Activated naive CD4-positive, alpha-beta T cell (primary cell): ENCODE measurements at places on chromosomes 5 and 9.

DNA sequence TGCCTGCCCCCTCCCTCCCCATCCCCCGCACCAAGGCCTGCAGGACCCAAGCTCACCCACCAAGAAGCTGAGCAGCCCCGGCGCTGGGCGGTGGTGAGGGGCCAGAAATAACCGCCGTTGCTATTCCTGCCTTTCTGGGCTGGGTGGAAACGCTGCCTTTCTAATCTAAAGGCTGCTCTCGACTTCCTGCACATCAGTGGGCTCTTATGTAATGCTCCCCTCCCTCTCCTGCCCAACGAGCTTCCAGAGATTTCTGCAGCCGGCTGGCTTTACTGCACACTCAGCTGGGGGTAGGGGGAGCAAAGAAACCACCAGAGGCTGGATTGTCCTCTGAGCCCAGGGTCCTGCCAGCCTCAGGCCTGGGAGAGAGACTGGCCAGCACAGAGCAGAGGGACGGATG lies 6.9 kb upstream of the EGR1 start:
- DNase-seq: no peak

- no peak for DNase-seq
These were observed 34.3 kb downstream of the MTMR12 start for GRCh38 chr5:32278406-32278805.

- no peak for DNase-seq
These were observed 10.8 kb downstream of the SARDH start for GRCh38 chr9:133727277-133727875.

DNA sequence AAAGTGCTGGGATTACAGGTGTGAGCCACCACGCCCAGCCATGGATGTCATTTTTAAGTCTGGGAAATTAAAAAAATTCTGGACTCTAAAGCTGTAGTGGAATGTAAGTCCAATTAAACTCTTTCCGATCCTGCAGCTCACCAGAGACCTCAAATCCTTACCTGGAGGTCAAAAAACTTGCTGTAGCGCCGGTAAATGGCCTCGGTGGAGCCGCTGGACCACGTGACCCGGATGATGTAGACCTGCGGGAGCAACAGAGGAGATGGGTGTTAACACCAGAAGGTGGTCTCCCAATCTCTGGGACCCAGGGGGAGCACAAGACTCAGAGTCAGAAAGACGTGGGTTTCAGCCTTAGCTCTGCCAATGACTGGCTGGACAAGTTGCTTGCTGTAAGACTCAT lies 32.1 kb downstream of the SH3PXD2B start:
- DNase-seq: no peak

- DNase-seq: no peak
These were observed 3.0 kb downstream of the CMYA5 start for GRCh38 chr5:79692596-79692995.

DNA sequence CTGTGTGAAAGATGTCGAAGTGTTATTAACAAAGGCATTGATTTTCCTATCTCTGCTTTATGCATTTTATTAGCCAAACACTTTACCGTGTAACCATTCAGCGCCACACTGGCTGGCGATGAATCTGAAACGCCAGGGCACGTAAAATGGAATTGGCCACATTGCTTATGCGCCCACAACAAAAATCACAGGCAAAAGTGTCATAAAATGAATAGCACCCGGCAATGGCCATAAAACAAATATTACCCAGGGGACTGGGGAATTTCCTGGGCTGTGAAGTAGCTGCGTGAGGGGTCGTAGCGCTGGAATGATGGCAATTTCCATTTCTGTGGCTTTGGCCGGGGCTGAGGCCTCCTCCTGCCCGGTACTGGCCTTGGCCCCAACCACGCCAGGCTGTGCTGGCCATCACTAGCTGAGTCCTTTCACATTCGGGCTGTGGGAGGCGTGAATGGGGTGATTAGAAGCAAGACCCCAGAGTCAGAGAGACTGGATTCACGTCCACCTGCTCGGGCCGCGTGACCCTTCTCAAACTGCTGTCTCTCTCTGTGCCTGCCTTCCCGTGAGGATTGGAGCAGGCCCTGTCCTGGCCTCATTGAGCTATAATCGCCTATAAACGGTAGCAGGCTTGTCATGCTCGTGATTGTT lies 254.5 kb downstream of the PBX3 start:
- DNase-seq: no peak

GRCh38 chr9:14909961-14910805 lies at the start of gene FREM1:
Gene FREM1 (minus strand): TSS chr9:14910428. CDS start chr9:14868977, 41,451 bp downstream.
- no peak for DNase-seq

GRCh38 chr5:172832383-172833315 lies 1.4 kb upstream of the ERGIC1 start:
- DNase-seq: no peak

GRCh38 chr5:82301190-82301589 lies 23.0 kb upstream of the RPS23 start:
- no peak for DNase-seq

GRCh38 chr9:96874947-96875460 lies 20.7 kb upstream of the ZNF782 start:
- DNase-seq: peak; percentile 16

DNA sequence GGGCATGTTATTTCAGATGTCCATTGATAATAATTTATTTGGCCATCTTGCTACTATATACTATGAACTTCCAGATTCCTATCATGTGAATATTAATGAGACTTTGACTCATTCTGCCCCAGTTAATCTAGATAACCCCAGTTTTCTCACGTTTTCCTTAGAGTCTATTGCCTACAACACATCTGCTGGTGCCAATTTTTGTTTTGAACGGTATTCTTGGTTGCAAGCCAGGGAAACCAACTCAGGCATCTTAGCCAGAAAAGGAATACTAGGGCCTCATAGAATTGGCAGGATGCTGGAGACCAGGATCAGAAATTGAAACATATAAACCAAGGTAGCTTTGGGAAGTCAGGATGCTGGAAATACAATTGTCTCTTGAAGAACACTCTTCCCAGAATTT lies 28.0 kb upstream of the NPR3 start:
- DNase-seq: no peak

DNA sequence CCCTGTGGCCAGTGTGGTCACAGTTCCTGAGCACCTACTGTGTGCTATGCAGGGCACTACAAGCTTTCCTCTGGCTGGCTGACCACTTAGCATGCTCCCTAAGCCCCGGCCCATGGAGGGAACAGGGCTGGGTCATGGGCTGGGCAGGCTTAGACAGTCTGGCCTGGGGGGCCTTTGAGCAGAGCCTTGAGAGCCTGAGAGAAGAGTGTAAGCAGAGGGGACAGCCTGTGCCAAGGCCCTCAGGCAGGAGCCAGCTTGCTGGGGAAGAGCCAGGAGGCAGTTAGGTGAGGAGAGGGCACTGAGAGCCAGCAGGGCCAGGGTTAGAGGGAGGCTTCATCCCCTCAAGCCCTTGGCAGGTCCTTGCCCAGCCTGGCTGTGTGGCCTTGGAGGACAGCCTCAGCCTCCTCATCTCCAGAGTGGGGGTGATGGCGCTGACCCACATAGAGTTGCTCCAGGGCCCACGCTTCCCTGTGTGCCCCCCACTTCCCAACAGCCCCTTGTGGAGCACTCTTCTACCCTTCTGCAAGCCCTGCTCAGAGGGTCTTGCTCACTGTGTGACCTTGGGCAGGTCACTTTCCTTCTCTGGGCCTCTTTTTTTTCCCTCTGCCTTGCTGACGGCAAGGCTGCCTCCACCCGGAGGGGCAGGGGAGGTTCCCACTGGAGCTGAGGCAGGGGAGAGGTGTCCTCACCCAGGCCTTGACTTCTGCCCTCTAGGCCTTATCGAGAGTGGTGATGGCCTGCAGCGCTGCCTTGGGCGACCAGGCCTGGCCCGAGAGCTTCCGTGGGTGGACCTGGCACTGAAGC lies 107.1 kb downstream of the PHF2 start:
- DNase-seq: no peak

DNA sequence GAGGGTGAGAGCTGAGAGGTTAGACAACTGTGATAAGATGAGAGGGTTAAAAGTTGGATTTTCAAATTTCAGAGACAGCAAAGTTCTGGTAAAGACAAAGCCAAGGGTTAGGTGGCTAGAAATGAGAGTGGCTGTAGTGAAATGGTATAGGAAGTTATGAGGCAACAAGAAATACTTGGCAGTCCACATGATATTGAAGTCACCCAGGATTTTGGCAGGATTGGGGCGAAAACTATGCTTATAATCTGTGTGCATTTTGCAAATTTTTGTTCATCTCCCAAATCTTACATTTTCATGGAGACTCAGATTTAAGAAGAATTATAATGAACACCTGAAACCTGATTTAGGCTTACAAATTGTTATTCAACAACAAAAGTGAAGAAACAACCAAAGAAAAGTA lies 35.6 kb downstream of the C9 start:
- no peak for DNase-seq

DNA sequence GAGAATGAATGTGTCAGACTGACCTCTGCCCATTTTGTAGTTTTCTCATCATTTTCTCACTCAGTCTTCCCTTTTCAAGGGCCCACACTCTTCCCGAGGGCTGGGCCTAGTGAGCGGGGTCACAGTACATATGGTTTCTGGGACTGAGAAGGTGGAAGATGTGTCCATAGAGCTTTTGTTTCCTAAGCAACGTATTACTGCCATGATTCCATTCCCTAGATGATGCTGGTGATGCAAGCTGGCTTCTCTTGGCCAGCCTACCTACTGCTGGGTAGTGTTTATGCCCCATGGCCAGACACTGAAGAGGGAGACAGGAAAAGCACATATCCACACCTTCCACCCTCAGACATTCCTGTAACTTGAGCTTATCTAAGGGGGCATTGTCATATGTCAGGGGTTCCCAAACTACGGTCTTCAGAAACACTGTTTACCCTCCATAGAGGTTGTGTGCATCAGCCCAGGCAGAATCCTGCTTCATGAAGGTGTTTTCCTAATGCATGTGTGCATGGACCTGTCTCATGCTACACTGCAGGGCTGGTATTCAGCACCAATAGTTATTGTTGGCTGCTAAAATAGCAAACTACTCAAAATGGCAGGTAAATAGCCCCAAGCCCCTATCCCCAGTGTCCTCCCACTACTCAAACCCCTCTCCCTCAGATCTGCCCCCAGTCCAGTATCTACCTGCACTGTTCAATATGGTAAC lies 9.5 kb downstream of the IRF1 start:
- no peak for DNase-seq

GRCh38 chr5:56144211-56144610 lies 88.9 kb downstream of the ANKRD55 start:
- no peak for DNase-seq

DNA sequence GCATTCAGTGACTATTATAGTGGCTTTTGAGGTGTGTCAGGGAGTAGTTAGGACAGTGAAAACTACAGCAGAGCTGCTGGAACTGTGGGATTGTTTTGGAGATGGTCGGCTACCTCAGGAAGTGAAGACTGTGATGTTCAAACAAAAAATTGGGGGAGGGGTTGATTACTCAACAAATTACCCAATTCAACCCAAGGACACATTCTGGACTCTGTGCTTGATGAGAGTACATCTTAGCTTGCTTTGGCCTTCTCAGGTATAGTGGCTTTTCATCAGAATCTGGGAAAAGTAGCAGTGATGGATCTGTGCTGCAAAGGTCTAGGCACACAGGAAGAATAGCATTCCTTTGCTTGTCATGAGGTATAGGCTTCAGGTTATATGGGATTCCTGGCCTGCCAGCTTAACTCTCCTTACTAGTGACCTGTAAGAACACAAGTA lies 47.0 kb downstream of the SLC44A1 start:
- DNase-seq: no peak

GRCh38 chr5:54113060-54113459 lies 197.3 kb downstream of the ARL15 start:
- DNase-seq: no peak

DNA sequence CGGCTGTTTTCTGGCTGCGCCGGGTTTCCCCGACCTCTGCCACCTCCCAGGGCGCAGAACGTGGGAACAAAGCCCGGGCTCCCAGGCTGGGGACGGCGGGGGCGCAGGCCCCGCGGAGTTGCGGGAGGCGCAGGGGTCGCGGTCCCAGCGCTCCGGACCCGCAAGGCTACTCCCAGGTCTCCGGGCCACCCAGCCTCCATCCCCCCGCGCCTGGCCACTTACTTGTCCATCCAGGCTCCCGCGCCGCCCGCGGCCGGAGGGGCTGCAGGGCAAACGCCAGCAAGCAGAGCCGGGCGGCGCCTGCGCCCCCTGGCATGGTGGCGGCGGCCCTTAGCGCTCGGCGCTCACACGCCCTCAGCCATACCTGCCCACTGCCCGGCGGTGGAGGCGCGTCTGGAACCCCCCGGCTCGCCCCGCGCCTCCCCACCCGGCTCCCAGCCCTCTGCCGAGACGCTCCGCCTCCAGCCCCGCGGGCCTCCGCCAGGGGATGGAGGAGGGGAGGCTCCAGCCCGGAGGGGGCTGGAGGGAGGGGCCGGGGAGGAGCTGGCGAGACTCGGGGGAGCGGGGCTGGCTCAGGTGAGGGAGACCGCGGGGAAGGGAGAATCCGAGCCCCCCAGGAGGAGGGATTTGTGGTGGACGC lies at the start of gene ADAM19:
TSS of gene ADAM19 (minus strand) at position 395 of the 640 bp plus-strand sequence. CDS start at position 316, 79 bp downstream.
- DNase-seq: no peak

DNA sequence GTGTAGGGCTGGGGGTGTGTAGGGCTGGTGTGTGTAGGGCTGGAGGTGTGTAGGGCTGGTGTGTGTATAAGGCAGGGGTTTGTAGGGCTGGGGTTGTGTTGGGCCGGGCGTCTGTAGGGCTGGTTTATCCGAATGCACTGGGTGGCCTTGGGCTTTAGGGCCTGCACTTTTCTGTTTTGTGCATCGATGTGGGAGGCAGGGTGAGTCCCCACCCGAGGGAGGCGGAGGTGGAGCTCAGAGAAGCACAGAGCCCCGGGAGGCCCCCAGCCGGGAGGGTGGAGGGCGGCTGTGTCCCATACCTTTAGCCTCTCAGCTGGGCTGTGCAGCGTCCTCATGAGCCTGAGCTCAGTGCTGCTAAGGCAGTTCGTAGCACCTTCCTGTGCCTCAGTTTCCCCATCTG lies 13.5 kb downstream of the COL5A1 start:
- no peak for DNase-seq

DNA sequence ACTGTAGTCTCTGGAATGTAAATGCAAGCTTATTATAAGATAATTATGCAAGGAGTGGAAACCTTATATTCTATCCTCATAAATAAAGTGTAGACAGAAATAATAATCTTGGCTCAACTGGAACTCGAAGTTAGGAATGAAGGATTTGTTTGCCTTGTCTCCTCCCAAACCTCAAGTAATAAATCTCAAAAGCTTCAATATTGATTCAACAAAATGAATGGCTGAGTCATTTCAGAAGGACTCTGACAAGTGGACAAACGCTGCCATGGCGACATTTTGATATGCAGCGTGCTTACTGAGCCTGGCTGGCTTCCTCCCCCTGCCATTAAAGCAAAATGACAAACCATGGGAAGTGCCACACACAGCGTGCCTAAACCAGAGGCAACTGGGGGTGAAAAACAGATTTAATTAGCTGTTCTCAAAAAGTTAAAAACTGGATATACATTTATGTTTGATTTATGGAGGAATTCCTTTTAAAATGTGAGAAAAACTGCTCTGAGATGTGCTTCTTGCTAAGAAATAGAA lies 10.5 kb upstream of the ADGRV1 start:
- DNase-seq: no peak

DNA sequence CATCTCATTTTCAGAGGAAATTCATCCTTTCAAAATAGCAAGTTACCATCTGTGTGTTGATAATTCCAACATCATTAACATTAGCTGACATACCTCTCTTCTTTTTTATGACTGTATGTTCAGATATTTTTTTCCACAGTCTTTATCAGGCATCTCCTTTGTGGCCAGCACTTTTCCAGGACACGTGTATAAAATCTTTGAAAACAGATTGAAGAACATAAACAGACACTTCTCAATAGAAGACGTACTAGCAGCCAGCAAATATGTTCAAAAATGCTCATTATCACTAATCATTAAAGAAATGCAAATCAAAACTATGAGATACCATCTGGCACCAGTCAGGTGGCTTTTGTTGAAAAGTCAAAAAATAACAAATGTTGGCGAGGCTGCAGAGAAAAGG lies 734.3 kb downstream of the SEMA5A start:
- no peak for DNase-seq

- DNase-seq: no peak
These were observed 2.0 kb downstream of the GNG10 start for GRCh38 chr9:111663301-111663823.
